ENCODE measurements at places on chromosomes 7 and 10. TPM values are rescaled to one million over a fixed set of nuclear protein-coding genes. Genes with fewer than 3 reads are reported as not detected.

DNA sequence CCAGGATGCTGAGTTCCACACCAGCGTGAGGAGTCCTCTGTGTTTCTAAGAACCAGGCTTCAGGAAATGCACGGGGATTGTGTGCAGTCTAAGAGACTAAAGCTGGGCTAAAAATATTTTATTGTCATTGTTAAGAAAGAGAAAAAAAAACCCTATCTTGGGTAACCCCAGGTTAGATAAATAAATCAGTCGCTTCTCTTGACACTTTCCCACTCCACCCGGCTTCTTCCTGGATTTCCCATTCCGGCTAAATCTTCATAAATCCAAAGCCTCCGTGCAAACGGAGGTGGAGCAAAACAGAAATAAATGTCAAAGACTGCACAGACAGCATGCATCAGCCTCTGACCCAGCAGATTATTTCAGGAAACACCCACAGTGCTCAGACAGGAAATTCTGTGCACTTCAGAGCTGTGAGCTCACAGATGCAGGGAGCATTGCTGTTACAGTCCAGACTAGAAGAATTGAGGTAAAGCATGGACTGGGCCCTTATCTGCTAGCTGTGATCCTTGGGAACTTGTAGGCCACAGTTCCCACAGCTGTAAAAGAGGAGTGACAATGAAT lies 44.8 kb upstream of the GRID1 start:
- peak; percentile 49 for DNase-seq

- no peak for DNase-seq
Measured at GRCh38 chr10:14560791-14561765, 213.6 kb downstream of the FAM107B start.

DNA sequence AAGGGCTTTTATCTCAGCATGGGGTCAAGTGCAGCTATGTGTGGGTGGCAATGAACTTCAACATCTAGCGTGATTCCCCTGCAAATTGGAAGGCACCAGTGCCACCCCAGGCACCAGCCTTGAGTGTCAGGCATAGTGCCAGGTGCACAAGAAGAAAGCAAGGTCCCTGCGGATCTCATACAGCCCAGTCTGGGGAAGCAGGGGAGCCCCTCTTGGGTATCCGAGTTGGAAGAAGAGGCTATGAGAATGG lies 269.0 kb downstream of the RPS24 start:
- DNase-seq: no peak

DNA sequence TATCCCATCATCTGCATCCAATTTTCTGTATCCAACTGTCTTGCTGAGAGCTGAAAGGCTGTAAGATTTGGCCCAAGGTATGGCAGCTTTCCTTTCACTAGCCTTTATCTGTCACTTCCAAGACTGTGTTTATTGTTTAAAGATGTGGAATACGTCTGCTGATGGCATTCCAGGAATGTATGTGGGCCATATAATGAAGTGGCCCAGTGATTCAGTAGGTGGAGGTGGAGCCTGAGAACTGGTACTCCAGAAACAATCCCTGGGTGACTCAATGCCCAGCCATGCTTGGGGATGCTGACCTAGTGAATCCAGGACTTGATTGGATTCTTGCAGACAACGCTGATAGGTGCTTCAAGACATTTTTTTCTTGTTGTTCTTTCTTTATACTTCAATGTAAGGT lies 13.5 kb downstream of the NEUROD6 start:
- no peak for DNase-seq

ZNF488 gene
- polyA plus RNA-seq: 4.0 TPM

Measured in kidney (tissue), 22 donors.